ENCODE measurements at places on chromosomes 11 and 22.

GRCh38 chr11:28384418-28384817 is 276.2 kb downstream of the METTL15 start:
- DNase-seq, result no peak

GRCh38 chr11:26219183-26220117 is 112.5 kb upstream of the ANO3 start:
- no peak for DNase-seq

DNA sequence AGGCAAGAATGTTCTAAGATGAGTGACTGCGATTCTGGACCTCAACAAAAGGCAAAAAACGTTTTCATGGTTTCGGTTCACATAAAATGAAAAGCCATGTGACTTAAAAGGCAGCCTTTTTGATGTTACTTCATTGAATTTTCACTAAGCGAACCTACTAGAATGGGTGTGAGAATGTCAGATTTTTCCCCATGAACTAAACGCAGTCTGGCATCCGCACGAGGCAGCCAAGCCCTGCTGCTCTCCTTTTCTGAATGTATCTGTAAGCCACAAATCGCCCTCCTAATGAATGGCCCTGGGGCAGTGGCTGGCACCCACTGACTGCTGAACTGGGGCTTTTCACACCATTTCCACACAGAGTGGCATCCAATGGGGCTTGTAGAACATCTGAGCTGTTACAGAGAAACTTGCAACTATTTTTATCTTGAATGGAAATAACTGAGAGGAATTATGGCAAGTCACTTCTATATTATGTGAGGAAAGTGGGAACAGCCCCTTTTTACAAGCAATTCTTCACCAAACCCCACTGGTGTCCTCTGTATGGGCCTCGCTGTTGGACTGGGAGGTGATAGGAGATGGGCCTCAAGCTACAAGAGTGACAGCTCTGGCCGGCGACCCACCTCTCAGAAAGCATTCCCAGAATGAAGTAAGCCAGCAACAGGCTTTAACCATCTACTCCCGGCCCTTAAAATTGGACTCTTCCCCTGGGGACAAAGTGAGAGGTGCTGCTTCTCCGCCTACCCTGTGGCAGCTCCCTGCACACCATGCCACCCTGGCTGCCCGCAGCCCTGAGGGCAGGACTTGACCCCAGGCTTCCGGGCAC is 29.4 kb downstream of the PPP2R1B start:
- no peak for DNase-seq

GRCh38 chr11:18106688-18107087 is 806 bp upstream of the SAAL1 start:
- no peak for DNase-seq

GRCh38 chr11:2737226-2737590 is 37.4 kb upstream of the KCNQ1OT1 start:
- DNase-seq, result no peak

- no peak for DNase-seq
Observed at GRCh38 chr22:42433754-42434682, 1.8 kb upstream of the NFAM1 start.

GRCh38 chr22:30277547-30278344 is 11.1 kb upstream of the OSM start:
- DNase-seq, result no peak

DNA sequence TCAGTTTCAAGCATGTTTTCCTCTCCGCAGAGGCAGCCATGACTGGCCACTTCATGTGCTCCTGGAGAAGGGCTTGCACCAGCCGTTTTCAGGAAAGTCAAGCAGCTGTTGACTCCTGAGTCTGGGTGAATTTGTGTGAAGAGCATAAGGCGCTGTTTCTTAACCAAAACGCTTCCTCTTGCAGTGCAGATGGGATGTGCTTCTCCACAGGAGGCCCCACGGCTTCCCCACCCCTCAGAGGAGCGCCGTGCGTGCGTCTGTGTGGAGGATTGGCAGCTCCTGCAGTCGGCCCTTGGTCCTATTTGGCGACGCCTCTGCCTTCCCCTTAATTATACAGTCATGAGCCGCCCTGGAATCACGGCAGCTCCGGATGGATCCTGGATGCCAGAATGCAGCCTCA is 54.1 kb upstream of the B3GAT1 start:
- DNase-seq, result no peak

DNA sequence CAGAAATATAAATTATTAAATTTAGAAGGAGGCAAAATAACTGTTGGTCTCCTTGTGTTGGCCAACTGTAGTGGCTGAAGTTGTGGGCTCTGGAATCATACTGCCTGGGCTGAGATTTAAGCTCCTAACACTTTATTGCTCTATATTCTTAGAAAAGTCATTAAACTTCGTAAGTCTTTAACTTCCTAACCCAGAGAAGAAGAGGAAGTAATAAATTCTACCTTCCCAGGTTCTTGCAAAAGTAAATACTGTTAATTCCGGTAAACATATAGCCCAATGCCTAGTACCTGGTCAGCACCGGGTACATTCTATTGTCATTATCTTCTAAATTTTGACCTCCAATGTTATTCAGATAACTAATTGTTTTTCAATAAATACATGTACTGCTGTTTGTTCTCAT is 4.5 kb downstream of the OR51T1 start:
- no peak for DNase-seq

DNA sequence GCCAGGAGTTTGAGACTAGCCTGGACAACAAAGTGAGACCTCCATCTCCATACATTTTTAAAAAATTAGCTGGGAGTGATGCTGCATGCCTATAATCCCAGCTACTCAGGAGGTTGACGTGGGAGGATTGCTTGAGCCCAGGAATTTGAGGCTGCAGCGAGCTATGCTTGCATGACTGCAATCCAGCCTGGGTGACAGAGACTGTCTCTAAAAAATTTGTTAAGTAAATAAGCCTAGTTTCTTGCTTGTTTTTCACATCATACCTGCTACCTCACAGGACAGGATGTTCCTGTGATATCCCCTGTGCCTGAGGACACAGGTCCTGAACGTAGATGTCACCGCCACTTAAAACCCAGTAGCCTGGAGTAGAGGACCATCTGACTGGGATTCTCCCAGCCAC is 348.6 kb downstream of the MN1 start:
- no peak for DNase-seq

- no peak for DNase-seq
Observed at GRCh38 chr11:36132940-36133339, 156.3 kb downstream of the COMMD9 start.

Data from NCI-H748 treated with DMSO at 0.1 percent for 48 hours (cell line).